ENCODE measurements at places on chromosomes 11 and 22. TPM values are rescaled to one million over a fixed set of nuclear protein-coding genes. Genes with fewer than 3 reads are reported as not detected.

ZNF70 gene
- total RNA-seq, result 5.9 TPM

DDTL gene
- 1.8 TPM for total RNA-seq

GLYATL2 gene
- 3.3 TPM for total RNA-seq

C1QTNF5 gene
- total RNA-seq, result 90.8 TPM

DNA sequence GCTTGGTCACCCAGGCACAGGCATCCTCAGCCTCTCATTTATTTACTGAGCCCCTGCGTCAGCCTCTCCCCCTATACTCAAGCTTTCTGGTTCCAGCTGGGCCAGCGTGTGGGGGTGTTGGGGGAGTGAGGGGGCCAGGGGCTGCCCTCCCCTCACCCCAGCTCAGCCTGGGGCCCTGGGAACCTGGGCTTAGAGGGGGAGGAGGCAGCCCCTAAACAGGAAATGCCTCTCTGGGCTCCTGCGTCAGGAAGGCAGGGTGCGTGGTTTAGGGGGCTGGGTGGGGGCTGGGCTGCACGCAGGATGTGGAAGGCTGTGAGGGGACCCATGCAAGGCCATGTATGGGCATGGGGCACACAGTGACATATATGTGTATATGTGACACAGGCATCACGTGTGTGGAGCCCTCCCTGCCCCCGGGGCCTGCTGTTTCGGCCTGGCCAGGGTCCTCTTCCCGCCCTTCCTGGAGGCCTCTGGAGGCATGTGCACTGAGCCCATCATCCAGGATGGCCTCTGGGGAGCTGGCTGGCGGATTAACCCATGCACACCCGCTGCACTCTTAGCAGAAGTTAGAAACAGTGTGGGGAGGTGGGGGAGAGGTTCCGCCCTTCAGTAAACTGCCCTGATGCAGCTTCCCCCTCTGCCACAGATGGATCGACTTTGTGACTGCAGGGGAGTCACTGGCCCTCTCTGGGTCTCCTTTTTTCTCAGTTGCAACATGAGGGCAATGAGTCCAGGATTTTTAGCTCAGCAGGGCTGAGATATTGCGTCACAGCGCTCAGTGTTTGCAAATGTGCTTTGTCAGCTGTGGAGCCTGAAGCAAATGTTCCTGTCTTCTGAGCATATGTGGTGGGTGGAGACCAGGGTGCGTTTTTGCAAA, 1.1 kb upstream of the CD248 start:
- peak; percentile 95 for DNase-seq

GRCh38 chr22:32862083-32862482, 60.6 kb downstream of the TIMP3 start:
- no peak for DNase-seq

GRCh38 chr22:22930571-22931556, 43.2 kb downstream of the IGLL5 start:
- DNase-seq, result no peak

Measured in fibroblast of the aortic adventitia (primary cell).